ENCODE measurements at places on chromosomes 7 and 10.
A peak's percentile ranks its signal among the peaks of the same experiment; 100 is the strongest.

GRCh38 chr10:99233689-99234037, 2.0 kb downstream of the HPSE2 start:
- DNase-seq: no peak

DNA sequence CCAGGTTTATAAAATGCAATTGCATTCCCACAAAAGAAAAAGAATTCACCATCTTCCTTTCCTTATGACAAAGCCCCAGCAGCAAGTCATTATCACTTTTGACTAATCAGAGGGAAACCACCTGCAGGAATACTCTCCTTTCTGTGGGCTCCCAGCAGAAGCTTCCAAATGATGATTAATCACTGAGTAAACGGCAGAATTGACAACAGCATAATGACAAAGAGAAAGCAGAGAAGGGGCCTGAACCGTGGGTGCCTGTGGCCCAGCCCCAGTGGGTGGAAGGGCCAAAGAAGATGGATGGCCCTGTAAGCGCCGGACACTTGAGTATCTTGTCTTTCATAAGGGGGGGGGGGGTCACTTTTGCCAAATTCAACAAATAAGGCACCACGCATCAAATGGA, 152.4 kb upstream of the NRBF2 start:
- no peak for DNase-seq

DNA sequence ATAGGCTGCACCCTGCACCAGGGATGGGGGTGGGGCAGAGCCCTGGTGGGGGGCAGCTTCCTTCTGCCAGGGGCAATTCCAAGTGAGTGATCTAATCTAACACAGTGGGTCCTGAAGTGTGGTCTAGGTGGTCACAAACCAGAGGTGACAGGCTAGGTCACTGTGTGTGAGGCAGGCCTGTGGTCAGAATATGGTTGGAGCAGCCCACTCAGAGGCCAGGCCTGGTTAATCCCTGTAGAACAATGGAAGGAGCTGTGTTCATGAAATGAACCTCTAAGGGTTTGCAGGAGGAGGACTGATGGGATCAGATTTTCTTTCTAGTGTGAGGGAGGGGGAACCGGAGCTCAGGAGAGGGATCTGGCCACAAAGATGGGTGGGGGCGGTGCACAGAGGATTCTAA, 10.0 kb upstream of the TSPAN14 start:
- no peak for DNase-seq

DNA sequence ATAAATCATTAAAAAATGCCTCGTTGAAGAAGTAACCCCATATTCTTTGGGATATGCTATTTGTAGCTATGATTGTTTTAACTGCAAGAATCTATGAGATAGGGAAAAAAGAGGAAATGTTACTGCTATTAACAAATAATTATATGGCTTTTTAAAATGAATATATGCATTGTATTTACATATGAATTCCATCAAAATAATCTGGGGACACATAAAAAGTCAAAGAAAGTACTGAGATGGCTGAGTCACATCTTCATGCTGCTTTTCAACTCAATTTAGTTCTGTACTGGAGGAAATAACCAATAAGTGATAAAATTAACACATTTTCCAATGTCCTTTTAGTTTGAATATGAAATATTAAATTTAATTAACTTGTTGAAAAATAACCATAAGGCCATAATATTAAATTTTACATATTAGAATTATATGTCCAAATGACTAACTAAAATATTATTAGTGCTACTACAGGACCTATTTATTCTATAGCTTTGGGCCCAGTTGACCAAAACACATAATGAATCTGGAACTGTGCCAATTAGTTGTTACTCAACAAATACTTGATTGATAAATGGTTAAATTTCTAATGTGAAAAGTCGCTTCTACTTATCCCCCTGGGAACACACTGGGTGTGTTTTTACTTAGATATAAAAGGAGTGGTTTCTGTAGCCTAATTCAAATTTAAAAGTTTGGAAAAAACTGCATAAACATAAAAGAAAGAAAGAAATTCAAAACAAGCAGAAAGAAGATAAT, 214.6 kb upstream of the PFKP start:
- DNase-seq: no peak

DNA sequence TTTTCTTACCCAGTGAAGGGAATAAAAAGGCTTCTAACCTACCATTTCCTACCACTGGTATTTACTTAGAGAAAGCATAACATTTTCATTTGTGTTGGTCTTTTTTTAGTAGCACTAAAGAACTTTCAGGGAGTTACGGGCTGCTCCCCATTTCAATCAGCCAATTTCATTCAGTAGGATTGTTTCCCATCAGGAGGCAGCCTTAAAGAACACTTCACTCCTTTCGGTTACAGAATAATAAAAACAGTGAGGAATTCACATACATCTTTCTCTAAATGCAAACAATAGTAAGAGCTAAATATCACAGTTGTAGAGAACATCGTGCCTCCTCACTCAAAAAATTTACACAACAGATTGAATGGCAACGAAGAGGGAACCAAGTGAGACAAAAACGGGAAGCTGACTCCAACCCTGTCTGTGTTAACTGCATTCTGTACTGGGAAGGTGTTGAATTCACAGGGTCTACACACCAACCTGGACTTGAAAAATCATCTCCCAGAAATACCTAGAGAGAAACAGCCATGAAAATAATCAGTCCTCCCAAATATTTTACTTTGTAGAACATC, 55.5 kb upstream of the ABLIM1 start:
- DNase-seq: no peak

GRCh38 chr7:408751-409311, 110.8 kb downstream of the PDGFA start:
- no peak for DNase-seq

DNA sequence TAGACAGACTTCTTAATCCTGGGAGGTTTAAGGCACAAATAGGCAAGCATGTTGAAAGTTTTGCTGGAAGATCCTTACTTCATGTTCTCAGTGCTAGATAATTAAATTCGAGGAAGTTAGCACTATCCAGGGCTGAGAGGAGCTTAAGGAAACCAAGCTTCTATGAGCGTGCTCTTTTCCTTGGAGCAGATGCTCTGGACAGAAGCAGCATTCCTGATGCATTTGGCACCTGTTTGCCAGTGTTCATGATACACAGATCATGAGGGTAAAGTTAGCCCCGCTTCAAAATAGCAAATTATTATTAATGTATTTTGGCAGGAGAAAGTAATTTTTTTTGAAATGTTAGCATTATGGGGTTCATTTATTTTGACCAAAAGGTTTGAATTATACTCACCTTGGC, 9.4 kb downstream of the HDAC9 start:
- DNase-seq: no peak

- DNase-seq: no peak
Observed at GRCh38 chr7:18059171-18059570, 31.5 kb upstream of the PRPS1L1 start.

GRCh38 chr7:27245124-27245797, 2.7 kb downstream of the EVX1 start:
- no peak for DNase-seq

DNA sequence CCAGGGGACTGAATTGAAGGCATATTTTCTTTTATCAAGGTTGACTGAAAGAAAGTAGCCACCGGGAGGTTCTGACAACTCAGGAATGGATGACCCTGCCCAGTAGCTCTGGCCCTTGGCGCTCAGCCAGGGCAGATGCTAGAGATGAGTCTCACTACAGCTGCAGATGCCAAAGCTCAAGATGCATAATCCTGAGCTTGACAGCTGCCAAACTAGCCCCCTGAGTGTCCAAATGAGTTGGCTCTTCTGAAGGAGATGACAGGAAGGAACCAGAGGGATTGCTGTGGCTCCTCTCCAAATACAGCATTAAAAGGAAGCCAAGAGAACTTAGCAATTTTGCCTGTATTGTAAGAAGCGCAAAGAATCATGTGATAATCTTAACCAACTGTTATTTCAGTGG, 78.4 kb downstream of the NXPH1 start:
- no peak for DNase-seq

GRCh38 chr7:127955051-127955531, 76.1 kb downstream of the LRRC4 start:
- no peak for DNase-seq

GRCh38 chr7:103912891-103913605, 76.4 kb downstream of the RELN start:
- DNase-seq: no peak

DNA sequence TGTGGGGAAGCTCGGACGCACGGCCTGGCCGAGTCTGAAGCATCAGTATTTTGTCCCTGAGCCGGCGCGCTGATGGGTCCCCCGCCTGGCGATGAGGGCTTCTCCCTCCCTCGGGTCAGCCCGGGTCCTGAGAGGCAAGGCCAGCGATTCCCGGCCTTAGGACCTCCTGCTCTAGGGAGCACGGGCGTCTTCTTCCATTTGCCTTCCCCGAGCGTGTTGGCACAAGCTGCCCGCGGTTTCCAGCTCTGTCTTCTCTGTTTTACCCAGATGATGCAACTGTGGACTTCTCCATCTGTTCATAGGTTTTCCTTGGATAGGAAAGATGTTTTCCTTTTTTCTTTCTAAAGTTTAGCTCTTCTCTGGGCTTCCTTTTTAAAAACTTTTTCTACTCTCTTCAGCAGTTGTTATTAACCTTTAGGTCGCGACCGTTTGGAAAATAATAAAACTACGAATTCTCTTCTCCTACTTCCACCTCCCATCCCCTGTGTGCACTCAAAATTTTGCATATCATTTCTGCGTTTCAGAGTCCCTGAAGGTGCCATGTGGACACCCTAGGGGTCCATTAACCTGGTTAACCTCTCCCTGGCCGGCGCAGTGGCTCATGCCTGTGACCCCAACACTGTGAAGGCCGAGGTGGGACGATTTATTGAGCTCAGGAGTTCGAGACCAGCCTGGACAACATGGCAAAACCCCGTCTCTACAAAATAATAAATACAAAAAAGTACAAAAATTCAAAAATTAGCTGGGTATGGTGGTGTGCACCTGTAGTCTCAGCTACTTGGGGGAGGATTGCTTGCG, 1.4 kb upstream of the SLC25A28 start:
- no peak for DNase-seq

- peak; percentile 81 for DNase-seq
Observed at GRCh38 chr10:72727130-72727529, 35.2 kb downstream of the MCU start.

DNA sequence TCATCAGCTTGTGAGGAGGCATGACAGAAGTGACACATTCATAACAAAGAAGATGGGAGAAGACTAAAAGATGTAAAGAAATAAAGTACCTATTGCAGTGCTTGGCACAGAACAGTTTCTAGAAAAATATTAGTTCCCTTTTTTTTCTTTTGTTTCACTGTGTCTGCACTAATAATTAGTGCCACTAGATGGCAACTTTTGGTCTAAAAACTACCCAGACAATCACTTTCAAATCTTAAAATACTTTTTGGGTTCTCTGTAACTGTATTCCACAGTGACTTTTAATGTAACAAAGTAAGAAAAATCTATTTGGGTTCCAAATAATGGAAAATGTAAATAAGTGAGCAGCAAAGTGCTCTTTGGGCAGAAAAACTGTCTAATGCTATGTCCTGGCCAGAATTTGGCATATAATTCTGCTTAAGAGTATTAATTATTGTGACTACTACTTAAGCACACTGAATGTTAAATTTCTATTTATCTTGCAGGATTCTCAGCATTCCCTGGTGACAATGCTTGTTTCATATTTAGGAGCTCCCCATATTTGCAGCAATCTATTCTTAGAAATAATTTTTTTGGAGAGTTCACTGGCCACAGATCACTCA, 134.8 kb upstream of the KIF5B start:
- DNase-seq: peak; percentile 36

GRCh38 chr7:274266-274665, 15.7 kb upstream of the FOXL3 start:
- DNase-seq: no peak

DNA sequence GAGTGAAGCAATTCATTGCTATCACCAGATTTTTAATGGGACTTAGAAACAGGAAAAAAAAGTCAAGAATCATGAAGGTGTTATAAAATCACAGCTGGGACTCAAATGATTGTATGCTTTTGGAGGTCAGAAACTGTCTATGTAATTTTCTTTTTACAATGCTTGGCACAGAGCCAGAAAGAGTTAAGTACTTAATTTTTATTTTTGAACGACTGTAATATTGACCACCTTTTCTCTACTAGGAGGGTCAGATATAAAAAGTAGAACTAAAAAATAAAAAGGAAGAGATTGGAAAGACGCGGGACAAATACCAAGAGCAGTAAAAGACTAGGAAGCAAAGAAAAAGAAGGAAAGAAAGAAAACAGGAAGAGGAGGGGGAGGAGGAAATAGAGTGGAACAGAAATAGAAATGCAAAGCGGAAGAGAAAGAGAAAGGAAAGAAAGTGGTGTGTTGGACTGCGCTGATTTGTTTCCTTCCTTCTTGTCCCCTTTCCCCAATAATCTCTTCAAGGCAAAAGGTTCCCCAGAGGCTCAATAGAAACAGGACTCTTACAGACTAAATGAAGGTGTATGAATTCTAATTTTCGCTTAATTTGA, 23.2 kb upstream of the C1GALT1 start:
- DNase-seq: no peak

DNA sequence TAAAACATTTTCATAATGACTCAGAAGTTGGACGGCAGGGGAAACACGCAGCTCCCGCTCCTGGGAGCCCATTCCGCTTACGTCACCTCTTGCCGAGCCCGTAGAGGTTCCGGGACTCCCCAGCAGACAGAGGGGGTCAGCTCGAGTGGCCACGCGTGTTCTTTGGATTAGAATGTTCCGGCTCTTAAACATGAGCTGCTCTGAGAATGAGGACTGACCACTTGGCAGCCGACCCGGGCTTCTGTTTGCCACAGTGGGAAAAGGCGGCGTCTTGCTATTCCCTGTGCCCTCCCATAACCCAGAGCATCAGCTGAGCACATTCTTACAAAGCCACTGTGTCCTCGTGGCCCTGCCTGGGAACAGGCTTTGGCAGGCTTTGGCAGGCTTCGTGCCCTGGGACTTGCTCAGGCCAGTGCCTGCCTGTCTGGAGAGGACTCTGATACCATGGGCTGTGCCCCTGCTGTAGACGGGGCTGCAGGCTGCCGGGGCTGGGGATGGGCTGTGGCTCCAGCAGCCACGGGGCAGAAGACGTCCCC, 40.1 kb downstream of the PFKP start:
- peak; percentile 81 for DNase-seq

DNA sequence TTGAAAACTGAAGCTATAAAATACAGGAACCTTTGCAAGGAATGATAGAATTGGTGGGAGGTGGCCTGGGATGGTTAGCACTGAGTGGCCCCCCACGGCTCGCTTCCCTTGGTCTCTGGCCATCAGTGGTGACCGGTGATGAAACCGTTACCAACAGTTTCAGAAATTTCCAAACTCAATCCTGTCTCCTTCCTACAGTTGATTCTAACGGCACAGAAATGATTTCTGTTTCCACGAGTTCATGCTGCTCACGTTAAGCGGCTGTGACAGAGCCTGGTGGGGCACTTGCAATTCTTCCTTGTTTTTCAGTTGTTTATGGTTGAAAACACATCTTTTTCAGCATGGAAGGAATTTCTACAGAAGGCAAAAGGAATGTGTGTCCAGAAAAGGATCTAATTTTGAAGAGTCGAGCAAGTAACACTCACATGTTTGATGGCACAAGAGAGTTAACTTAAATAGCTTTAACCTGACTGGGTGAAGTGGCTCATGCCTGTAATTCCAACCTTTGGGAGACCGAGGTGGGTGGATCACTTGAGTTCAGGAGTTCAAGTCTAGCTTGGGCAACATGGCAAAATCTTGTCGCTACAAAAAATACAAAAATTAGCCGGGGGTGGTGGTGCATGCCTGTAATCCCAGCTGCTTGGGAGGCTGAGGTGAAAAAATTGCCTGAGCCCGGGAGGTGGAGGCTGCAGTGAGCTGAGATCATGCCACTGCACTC, 100.1 kb downstream of the DNAJB6 start:
- no peak for DNase-seq

GRCh38 chr7:146683439-146683838, 566.8 kb downstream of the CNTNAP2 start:
- peak; percentile 33 for DNase-seq

All from fibroblast of skin of right biceps (primary cell).